MV-4-11 (cell line): ENCODE measurements at places on chromosomes 13 and 19.

GRCh38 chr13:32636711-32637110, 50.5 kb downstream of the PDS5B start:
- no peak for DNase-seq

DNA sequence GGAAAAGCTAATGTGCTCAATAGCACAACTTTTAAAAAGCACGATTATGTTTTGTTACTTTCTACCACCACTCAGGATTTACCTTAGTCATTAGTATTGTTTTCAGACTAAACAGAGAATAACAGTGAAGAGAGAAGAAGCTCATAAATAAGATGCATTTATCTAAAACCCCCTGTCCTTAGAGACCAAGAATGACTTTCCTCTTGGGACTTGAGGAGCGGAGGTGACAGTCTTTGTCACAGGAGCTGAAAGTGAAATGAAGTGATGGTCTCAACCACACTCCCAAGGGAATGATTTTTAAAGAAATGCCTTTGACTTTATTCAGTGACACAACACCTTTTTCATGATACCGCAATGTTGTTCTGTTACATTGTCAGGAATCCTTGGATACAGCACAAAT, 190.6 kb upstream of the NBEA start:
- no peak for DNase-seq

DNA sequence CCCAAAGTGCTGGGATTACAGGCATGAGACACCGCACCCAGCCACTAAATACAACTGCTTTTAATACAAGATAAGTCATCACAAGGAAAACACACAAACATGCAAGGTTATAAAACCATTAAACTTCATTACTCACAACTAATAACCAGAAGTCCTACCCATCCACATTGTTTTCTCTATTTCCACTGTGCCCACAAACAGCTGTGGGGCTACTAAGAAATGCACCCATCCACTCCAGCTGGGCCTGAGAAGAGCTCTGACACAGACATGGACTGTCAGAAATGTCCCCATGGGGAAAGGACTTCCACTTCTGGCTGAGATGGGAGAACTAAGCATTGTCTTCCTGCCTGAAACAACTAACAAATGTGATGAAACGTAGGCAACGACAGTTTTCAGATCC, 17.2 kb downstream of the SAFB2 start:
- no peak for DNase-seq

- DNase-seq = peak; percentile 8
Measured at GRCh38 chr13:110108348-110109139, 198.4 kb downstream of the COL4A1 start.

- DNase-seq = no peak
Measured at GRCh38 chr13:109735436-109735966, 50.9 kb downstream of the IRS2 start.

DNA sequence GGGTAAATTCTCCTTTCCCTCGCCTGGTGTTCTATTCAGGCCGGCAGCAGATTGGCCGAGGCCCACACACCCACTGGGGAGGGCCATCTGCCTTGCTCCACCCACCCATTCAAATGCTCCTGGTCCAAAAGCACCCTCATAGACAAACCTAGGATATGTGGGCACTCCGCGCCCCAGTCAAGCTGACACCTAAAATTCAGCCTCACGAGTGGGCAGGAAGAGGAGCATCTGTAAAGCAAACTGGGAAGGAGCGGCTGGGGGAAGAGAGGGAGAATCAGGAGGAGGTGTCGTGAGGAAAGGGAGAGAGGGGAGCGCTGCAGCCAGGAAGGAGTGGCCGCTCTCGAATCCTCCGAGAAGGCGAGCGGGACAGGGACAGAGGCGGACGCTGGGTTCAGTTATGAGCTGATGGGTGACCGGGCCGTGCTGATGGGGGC, 136.9 kb downstream of the USP12 start:
- DNase-seq = no peak

DNA sequence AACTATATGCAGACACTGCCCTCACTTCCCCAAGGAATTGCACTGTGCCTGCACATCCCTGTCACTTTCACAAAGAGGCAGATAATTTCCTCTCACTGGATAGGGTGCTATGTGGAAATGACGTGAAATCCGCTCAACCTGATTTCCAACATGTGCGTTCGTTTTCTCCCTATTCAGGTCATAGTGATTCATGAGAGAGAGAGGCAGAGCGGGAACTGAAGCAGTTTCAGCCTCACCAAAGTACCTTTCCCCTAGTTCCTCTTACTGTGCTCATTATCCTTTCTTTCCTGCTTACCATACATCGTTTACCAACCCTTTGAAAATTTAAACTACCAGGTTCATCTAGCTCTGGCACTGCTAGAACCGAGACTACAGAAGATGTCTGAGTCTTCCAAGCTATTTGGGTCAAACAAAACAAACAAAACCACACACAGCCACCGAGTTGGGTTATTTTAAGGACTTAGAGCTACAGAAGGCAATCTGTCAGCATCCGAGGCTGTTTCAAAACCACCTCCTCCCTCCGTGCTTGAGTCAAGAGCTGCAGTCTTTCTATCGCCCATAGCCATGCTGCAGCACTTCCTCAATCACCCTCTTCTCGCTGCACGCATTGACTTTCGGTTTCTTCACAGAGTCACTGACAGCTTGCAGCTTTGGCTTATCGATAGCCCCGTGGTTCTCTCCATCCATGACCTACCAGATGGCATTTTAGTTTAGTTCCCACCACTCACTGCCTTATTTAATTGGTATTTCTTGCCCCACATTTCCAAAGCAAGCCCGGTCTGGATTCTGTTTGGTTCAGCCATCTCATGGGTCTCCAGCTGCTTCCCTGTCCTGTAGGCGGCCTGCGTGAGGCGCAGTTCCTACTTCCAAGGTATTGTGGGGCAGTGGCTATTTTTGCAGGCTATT, 1395.8 kb downstream of the EFNB2 start:
- DNase-seq = peak; percentile 96

DNA sequence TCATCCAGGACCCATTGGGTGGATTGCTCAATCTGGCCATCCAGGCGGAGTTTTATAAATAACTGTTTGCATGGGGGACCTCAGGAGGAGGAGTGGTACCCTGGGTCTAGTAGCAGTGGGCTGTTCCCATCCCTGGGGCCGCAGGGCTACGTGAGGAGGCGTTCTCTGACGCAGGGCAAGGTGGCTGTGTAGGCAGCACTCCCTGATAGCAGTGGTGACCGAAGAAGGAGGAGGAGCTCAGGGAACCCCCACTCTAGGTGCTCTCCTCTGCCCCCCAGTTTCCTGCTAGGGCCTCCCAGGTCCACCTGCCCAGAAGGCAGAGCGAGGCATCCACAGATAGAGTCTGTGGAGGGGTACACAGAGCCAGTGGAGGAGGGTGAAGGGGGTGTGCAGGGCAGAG, 64.1 kb downstream of the CCNE1 start:
- no peak for DNase-seq

- peak; percentile 95 for DNase-seq
Measured at GRCh38 chr19:3132971-3133792, 2.7 kb upstream of the GNA15 start.
